ENCODE measurements at places on chromosomes 4 and X.

GRCh38 chr4:138182838-138183426 is 59.2 kb downstream of the SLC7A11 start:
- H3K27me3 ChIP-seq = no peaks in the 10 kb centered on the region
- peaks cover 5% of the 10 kb centered on the region for H3K36me3 ChIP-seq
- DNase-seq = no peak
- H3K4me1 ChIP-seq = peaks cover 4% of the 10 kb centered on the region
- no peak overlapping the region for H3K27ac ChIP-seq

GRCh38 chr4:181345931-181346330 is 897.3 kb upstream of the TENM3 start:
- no peak overlapping the region for H3K4me3 ChIP-seq
- H3K27ac ChIP-seq = no peak overlapping the region
- no peaks in the 10 kb centered on the region for H3K27me3 ChIP-seq
- H3K36me3 ChIP-seq = no peaks in the 10 kb centered on the region
- H3K4me1 ChIP-seq = no peaks in the 10 kb centered on the region
- DNase-seq = no peak

- H3K27me3 ChIP-seq = peaks cover 14% of the 10 kb centered on the region
- peaks cover 19% of the 10 kb centered on the region for H3K4me1 ChIP-seq
- no peak overlapping the region for H3K4me3 ChIP-seq
Observed at GRCh38 chrX:110086162-110086915, 83.4 kb downstream of the TMEM164 start.

- H3K27me3 ChIP-seq = peaks cover 3% of the 10 kb centered on the region
- no peaks in the 10 kb centered on the region for H3K4me1 ChIP-seq
- H3K27ac ChIP-seq = no peak overlapping the region
Observed at GRCh38 chr4:8571702-8572685, 8.2 kb upstream of the GPR78 start.

All from activated T-cell treated with anti-CD3 and anti-CD28 coated beads, Interleukin-2, amount 50 U/mL, for 72 hours (primary cell).